ENCODE measurements at places on chromosomes 2 and 18.

- DNase-seq, result no peak
Observed at GRCh38 chr18:36814994-36815393, 13.8 kb downstream of the TPGS2 start.

DNA sequence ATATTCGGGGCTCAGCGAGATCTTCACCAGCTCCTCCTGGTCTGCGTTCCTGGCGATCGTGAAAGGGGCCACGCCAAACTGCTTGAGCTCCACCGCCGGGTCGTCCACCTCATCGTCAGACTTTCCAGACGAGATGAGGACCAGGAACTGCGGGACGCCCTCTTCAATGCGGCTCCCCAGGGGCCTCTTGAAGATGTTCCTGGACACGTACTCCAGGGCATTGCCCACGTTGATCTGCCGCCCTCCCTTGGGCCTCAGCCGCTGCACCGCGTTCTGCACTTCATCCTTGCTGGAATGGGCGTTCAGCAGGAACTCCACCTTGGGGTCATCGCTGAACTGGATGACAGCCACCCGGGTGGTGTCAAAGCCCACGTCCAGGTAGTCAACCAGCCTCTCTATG, 42.1 kb downstream of the COL6A3 start:
- DNase-seq, result no peak

DNA sequence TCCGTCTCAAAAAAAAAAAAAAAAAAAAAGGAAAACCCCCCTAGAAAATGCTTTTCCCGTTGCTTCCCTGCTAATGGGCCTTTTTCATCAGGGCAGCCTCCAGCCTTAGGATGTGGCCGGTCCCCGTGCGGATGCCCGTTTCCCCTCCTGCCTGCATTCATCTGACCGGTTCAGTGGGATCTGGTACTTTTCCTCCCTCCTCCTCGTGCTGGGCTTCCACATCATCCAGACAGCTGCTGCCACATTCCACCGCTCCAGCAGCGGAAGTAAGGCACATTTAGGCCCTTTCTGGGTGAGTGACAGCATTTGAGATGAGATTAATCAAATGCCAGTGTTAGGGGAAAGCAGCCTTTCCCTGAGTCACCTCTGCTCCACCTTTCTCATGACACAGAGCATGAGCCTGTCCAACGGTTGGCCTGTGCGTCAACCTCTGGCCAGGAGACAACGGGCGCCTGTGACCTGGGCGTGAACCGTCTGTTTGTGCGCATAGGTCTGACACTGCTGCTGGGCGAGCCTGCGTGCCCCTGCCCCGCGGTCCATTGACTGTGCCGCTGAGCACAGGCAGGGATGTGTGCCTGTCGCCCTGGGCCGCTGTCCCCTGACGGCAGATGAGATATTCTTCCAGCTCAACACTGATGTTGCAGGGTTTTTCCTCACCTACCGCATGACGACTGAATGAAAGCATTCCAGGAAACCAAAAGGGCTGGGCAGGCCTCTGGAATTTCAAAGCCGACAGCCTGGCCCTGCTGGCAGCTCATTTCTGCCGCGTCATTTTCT, 174.0 kb downstream of the TGIF1 start:
- no peak for DNase-seq

GRCh38 chr2:55743583-55743982, 49.9 kb upstream of the PNPT1 start:
- DNase-seq, result no peak

GRCh38 chr18:62493033-62493862, 29.6 kb upstream of the ZCCHC2 start:
- DNase-seq, result no peak

DNA sequence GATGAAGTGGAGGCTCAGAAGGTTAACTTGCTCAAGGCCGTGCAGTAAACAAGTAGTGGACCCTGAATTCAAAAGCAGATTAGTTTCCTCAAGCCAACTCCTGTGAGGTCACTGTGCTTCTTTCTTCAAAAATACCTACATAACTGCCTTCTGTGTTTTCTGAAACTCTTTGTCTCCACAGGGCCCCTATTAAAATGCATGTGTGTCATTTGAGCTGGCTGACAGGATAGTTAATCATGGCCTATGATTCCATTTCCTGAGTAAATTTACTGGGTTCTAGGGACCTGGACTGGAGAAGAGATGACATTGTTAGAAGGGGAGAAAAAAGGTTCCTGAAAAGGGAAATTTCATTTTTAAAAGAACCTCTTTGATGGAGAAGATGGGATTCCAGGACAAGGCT, 12.9 kb upstream of the DTNA start:
- no peak for DNase-seq

DNA sequence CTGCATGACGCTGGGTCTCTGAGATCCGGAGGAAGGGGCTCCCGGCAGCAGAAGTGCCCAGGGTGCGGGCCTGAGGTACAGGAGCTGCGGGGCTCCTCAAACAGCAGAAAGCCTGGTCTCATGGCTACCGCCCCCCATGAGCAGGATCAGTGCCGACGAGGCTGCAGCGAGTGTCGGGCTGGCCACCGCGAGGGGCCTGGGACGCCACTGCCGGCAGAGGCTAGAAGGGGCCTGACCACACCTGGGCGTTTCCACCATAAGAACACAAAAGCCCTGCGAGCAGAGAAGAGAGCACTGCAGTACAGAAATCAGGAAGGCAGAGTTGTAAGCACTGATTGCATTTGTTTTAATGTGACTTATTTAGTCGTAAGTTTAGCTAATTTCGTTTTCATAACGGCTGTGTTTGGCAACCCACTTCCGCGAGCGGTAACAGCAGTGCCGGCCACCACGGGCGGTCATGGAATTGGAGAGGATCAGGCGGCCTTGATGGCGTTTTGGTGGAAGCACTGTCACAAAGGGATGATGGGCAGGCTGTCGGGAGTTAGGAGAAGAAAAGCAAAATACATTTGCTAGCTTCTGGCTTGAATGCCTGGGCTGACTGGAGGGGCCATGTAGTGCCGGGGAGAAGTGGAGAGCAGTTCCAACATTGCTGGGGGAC, 117.4 kb downstream of the HDAC4 start:
- no peak for DNase-seq

- DNase-seq, result no peak
Observed at GRCh38 chr2:169736902-169737301, 3.3 kb downstream of the KLHL23 start.

DNA sequence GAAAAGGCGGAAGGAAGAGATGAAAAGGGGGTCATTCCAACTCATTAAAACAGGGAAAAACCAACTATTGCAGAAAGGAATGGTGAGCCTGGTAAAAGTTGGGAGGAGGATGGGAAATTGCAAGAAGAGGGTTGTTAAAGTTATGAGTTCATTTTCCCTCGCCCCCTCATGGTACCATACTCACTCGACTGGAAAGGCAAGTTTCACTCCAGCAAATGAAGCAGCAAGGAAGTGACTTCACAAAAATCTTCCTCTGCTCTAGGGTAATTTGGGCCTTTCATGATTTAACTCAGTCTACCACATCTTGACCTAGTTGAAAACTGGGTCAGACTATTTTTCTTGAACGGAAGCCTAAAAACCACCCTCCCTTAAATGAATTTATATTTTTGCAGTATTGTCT, 22.8 kb upstream of the DAW1 start:
- DNase-seq, result no peak

GRCh38 chr2:159475793-159476192, 140.6 kb downstream of the BAZ2B start:
- no peak for DNase-seq

DNA sequence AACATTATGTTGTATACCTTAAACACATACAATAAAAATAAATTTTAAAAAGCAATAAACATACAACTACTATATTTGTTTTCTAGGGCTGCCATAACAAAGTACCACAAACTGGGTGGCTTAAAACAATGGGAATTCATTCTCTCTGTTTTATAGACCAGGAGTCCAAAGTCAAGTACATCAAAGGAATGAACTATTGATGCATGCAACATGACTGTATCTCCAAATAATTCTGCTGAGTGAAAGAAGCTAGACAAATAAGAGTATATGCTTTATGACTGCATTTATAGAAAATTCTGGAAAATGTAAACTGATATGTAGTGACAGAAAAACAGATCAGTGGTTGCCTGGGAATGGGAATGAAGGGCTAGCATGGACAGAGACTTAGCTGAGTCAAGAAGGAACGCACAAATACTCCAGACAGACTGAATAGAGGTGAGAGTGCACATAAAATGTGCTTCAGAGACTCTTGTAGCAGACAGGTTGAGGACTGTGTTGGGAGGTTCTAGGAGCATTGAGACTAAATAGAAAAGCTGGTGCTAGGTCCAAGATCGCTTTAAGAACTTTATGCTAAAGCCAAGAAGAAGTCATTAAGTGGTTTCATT, 11.0 kb upstream of the PLA2R1 start:
- no peak for DNase-seq

- DNase-seq, result no peak
Observed at GRCh38 chr18:62334120-62334519, 9.0 kb downstream of the TNFRSF11A start.

DNA sequence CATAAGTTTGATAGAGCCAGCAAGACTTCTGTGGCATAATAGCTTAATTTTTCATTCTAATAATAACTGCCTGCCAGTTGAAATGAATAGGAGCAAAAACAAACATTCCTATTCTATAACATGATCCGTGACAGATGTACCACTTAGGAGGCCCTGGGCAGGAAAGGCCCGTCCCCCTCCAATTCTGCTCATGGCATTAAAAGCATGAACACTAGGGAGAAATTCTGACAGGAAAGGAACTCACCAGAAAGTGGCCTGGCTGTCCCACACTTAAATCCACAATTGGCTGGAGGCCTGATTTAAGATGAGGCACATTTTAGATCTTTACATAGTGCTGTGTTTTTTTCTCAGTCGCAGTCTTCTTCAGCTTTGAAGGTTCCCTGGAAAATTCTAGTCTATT, 261.9 kb upstream of the ETAA1 start:
- DNase-seq, result no peak

DNA sequence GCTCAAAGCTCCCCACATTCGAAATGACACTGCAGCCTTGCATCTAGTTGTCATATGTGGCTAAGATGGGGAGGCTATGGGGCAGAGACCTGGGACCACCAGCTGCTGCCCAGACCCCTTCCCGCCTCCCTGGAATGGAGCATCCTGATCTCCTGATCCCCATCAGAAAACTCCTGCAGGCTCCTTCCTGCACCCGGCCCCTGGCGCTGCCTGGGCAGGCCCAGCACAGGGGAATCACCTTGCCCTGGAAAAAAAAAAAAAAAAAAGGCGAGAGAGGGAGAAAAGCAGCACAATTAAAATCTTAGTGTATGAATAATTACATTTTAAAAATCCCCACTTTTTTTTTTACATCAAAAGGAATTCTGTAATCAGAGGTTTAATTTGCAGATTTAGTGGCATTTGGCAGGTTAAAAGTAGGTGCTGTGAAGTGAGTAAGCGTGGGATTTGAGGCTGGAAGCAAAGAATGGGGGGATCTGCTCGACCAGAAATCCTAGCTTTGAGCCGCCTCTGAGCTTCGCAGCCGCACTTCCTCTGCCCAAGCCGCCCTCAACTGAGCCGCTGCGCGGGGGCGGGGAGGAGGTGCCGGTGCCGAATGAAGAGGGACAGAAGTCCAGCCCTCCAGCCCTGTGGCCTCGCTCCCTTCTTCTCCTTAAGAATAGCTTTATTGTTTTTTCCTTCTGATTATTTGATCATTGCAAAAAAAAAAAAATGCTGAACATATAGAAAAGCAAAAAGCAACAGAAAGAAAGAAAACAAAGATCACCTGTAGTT, 30.0 kb downstream of the THNSL2 start:
- no peak for DNase-seq

DNA sequence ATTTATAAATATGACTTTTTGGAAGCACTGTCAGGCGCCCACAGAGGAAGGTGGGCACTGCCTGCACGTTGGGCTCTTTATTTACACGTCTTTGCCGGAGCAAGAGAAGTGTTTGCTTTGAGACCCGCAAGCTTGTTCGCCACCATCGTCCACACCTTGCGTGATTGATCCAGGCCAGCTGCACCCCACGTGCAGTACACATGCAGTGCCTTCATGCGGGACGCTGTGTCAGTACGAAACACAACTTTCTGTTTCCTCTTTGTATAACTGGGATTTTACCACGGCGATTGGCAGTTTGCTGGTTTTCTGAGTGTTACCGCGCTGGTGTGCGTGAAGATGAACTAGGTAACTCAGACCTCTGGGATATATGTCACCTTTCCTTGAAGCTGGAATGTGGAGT, 571.0 kb upstream of the SALL3 start:
- DNase-seq, result no peak

- no peak for DNase-seq
Observed at GRCh38 chr2:207157731-207158130, 8.0 kb downstream of the KLF7 start.

DNA sequence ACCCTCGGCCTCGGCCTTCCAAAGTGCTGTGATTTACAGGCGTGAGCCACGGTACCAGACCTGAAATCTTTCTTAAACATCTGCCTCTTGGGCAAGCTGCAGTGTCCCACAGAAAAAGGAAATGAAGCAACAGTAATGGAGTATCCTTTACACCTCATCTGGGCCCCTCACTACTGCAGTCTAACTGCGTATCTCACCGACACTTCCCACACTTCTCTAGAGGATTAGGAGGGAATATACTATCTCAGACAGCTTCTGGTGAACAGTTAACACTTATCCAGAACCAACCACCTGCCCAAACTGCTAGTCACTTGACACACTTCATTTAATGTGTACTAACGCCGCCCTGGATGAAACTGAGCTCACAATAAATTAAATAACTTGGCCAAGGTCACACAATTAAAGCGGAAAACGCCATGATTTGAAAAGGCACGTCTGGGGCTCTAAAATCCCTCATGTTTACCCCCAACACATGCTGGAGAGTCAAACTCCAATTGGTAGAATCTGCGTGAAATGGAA, 993 bp downstream of the COX7A2L start:
- DNase-seq, result no peak

DNA sequence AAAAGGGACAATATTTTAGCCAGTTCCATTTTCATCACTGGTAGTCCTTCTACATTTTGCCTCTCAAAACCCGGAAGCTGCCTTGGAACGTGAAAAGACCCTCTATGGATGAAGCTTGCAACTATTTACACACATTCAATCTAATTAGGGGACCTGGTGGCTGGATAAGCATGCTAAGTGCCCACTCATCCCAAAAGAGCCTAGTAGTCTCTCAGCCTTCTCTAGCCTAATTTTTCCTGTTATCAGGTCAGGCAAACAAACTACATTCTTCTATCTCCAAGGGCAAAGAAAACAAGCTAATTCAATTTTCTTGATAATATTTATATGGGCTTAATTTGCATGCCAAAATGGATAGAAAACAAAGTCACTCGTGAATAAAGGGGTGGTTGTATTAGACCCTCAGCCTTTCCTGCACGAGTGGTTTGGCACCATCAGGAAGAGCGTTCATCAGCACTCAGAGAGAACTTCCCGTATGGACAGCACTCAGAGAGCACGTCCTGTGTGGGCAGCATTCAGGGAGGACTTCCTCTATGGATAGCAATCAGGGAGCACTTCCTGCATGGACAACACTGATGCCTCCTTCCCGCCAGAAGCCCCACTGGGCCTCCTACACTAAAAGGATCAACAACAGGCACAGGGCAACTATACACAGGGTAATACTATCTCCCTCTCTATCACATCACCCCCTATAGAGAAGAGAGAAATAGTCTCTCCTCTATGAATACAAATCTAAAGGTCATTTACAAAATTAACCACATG, 122.2 kb downstream of the RBMS1 start:
- no peak for DNase-seq

GRCh38 chr2:3160751-3161330, 216.8 kb downstream of the EIPR1 start:
- DNase-seq, result no peak

- no peak for DNase-seq
Observed at GRCh38 chr2:48749291-48750127, 6.0 kb downstream of the LHCGR start.

All from iPS DF 19.7 (cell line).